CD4-positive, alpha-beta T cell treated with Interleukin-15 for 1 hour (primary cell): ENCODE measurements at places on chromosomes 2 and 18.

DNA sequence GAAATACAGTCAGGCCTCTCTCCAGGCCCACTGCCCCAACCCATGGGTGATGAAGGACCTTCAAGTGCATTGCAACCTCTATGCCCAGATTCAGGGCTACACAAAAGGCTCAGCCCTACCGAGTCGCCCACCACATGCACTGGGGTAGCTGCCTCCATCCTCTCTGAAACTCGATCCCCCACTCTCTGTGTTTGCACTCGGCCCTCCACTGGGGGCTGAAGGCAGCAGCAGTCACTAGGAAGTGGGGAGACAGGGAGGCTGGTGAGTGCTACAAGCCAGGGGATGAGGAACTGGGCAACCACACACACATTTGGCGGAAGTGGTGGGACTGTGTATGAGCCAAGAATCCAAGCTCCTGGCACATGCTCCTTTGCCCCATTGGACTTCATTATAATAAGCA, 94.6 kb downstream of the CERS6 start:
- peak; percentile 30 for DNase-seq

DNA sequence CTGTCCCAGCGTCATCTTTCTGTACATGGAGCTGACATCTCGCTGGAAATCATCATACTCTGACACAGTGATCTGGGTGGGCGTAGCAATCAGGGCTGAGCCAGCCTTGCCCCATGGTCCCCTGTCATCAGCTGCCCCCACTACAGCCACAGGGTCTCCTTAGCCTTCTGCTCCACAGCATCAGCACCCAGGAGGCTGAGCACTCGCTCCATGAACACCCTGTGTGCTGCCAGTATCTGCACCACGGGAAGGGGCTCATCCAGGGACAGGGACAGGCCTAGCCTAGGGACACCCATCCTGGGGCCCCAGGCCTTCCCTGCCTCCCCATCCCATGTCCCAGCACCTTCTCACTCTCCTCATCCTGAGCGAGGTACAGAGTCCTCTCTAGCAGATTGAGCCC, 11.4 kb downstream of the ALPG start:
- no peak for DNase-seq

DNA sequence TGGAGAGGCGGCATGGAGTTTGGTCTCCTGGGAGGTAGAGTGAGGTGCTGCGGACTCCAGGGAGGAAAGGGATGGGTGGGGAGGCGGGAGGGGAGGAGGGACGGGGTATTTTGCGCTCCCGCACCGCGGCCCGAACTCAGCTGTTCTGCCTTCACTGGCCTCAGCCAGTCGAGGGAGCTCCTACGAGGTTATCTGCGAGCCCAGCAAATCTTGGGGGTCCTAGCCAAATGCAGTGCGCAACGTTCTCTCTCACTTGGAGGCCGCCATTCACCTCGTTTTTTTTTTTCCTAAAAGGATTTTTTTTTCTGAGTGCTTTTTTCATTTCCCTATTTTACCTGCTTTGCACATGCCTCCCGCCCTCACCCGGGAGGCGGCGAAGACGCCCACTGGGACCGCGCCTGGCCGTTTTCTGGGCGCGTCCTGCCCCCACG, 877 bp upstream of the BCL2L11 start:
- no peak for DNase-seq

DNA sequence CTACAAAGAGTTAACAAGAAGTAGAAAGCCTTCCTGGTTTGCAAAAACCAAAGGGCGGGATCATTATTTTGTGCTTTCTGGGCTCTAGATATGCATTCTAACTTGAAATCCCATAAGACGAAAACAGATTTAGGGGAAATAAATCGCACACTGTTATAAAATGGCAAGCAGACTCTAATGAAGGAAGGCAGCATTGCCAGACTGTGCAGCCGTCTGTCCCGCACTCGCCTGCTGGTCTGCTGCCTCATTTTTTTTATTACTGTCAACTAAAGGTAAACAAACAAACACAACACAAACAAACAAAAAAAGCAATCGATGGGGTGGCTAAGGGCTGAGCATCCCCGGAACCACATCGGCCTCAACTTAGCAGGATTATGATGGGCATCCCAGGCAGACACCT, 24.4 kb downstream of the ZNF521 start:
- no peak for DNase-seq

GRCh38 chr2:194559964-194560363, 1097.1 kb upstream of the SLC39A10 start:
- DNase-seq: no peak

DNA sequence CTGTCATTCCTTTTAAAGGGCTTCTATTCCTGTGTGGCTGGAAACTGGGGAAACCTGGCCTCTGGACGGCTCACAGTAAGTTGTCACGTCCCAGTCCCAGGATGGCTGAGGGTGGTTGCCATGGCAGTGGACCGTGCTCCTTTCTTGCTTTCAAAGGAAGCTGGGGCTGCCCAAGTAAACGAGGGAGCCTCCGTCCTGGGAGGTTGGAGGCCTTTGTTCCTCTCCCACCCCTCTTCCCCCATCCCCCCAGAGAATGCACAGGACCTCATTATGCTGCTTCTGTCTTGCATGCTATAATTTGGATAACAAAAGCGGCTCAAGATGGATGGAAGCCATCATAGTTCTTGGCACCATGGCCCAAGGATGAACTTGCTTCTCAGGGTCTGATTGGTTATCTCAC, 325.5 kb upstream of the HS6ST1 start:
- DNase-seq: no peak

DNA sequence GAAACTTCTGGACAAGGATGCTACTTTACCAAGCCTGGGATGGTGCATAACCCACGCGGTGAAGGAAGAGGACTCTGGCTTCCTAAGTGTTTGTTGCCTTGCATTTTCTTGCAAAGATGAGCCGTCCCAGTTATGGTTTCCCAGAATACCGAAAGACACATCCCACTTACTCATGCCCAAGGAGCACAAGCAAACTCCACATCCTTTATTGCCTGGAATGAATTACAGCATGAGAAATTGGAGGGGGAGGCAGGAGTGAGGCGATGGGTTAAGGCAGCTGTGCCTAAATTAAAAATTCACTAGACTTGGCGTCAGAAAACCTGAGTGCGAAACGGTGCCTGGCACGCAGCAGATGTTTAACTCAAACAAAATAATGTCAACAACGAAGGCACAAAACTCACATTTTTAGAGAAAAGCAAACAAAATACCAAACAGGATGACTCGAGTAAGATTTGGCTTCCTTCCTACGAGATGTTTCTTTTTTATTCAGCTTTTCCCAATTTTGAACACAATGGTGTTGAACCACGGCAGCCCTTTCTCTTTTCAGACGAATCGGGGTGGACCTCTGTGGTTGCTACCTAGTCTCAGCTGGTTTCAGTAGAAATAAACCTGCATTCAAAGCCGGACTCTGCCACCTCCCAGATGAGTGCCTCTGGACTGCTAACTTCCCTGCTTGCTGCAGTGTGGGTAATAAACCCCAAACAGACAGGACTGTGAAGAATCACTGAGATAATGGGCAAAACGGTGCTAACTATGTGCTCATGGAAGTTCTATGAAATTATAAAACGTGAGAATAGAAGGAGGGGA, 100.3 kb upstream of the NCK2 start:
- no peak for DNase-seq

DNA sequence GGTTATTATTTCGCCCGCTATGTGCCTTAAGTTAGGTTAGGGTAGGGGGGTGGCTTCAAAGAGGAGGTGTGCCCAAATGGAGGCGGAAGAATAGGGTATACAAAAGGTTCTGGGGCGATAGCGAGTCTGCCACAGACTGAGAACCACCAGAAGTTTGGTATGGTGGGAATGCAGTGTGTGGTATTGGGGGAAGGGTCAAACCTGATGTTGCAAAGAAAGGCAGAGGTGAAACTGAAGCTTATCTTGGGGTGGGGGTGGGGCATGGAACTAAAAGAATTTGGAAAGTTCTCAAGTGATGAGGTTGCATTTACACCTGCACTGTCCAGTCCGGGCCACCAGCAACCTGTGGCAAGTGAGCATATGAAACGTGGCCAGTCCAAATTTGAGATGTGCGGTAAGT, 11.8 kb upstream of the CCBE1 start:
- no peak for DNase-seq

GRCh38 chr2:8514796-8515758, 166.8 kb upstream of the ID2 start:
- DNase-seq: peak; percentile 61

GRCh38 chr2:119179202-119179601, 20.7 kb upstream of the C1QL2 start:
- DNase-seq: no peak

DNA sequence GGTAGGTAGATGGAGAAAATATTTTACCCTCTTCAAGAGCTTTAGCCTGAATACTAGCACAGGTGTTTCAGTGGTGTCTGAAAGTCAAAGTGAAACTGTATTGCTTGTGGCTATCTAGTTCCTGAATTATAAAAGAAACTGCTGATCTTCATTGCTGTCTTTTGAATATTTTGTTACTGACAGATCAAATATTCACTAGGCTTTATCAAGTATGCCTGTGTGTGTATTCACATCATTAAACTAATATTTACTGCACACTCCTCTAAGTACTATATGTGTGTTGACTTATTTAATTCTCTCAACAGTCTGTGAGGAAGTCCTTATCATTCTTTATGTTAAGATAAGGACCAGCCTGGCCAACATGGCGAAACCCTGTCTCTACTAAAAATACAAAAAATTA, 139.6 kb downstream of the SOCS6 start:
- DNase-seq: no peak

DNA sequence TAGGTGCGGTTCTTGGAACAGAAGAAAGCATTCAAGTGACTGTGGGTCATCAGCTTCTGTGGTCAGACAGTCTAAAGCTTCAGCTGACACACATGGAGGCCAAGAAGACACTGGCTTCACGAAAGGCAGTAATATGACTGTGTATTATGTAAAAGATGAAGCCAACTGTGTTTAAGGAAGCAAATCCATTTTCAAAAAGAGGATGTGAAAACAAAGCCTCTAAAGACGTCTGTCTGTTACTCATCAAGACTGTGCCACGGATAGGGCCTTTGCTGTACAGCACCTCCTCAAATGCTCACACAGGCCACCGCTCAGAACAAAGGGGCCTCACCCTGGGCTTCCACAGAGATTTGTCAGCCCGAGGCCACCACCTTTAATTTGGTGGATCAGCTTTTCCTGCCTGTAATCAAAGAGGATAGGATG, 21.1 kb upstream of the TMEM163 start:
- peak; percentile 79 for DNase-seq

GRCh38 chr18:52000435-52000834, 339.6 kb upstream of the DCC start:
- DNase-seq: no peak

- DNase-seq: no peak
These were observed 40.4 kb upstream of the RBM44 start for GRCh38 chr2:237758185-237758584.

DNA sequence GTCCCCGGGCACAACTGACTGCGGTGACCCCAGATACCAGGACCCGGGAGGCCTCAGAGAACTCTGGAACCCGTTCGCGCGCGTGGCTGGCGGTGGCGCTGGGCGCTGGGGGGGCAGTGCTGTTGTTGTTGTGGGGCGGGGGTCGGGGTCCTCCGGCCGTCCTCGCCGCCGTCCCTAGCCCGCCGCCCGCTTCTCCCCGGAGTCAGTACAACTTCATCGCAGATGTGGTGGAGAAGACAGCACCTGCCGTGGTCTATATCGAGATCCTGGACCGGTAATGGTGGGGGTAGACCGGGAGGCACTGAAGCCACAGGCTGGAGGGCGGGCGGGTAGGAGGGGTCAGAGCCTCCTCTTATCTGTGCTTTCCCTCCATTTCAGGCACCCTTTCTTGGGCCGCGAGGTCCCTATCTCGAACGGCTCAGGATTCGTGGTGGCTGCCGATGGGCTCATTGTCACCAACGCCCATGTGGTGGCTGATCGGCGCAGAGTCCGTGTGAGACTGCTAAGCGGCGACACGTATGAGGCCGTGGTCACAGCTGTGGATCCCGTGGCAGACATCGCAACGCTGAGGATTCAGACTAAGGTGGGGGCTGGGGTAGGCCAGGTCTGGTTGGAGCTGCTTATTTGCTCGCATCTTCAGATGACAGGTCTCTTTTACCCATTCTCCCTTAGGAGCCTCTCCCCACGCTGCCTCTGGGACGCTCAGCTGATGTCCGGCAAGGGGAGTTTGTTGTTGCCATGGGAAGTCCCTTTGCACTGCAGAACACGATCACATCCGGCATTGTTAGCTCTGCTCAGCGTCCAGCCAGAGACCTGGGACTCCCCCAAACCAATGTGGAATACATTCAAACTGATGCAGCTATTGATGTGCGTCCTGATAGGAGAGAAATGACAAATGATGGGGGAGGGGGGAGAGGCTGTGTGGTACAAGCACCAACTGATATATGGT, 780 bp downstream of the HTRA2 start:
- peak; percentile 68 for DNase-seq

GRCh38 chr2:147782141-147782930, 62.5 kb upstream of the ACVR2A start:
- DNase-seq: no peak

- DNase-seq: no peak
These were observed 67.1 kb downstream of the PMAIP1 start for GRCh38 chr18:59966913-59967312.

- no peak for DNase-seq
These were observed 8.9 kb downstream of the RNF149 start for GRCh38 chr2:101299604-101300003.

DNA sequence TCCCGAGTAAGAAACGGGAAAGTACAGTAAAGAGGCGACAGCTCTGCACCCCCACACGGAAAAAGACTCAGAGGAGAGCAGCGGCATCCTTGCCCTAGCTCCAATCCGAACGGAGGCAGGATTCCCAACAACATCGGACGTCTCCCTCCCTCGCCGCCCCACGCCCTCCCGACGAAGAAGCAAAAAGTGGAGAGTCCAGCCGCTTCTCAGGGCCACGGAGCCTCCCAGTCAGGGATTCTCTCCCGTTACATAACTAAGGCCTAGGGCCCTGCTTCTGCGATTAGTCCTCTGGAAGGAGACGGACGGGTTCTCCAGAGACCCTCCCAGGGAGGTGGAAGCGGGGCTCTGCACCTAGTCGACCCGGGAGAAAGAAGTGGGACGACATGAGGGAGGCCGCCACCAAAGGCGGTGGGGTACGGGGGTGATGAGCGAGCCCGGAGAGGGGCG, 587 bp downstream of the SUMO1 start:
- DNase-seq: no peak

- no peak for DNase-seq
These were observed 203.9 kb downstream of the C1D start for GRCh38 chr2:67858886-67859285.

- DNase-seq: no peak
These were observed 18.1 kb upstream of the ANTXR1 start for GRCh38 chr2:68994864-68995263.

- no peak for DNase-seq
These were observed 31.5 kb downstream of the SESTD1 start for GRCh38 chr2:179233083-179233490.

DNA sequence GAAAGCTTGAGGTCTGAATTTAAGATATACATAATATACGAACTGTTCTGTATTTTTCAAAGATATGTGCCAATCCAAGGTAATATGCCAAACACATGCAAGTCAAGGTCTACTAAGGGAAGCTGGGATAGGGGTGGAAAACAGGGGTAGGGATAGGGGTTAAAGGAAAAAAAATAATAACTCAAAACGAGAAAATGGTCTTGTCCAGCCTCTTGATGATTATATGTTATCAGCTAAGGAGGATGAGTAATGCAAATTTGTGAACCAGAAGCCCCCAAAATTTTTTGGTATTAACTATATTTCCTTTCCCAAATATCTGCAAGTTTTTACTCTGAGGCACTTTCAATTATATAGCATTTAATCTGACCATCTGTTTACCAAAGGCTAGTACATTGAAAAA, 219.3 kb downstream of the ZEB2 start:
- DNase-seq: no peak
